ENCODE measurements at places on chromosomes 4 and X. TPM values are rescaled to one million over a fixed set of nuclear protein-coding genes. Genes with fewer than 3 reads are reported as not detected.

Gene CEP44
- total RNA-seq: 16.0 TPM

Gene DCAF12L2
- total RNA-seq: not detected

Gene VEGFD
- not detected for total RNA-seq

Gene GPM6B
- total RNA-seq: 1.3 TPM

Gene S100P
- not detected for total RNA-seq

All from fibroblast of villous mesenchyme (primary cell).